SK-N-SH (cell line): ENCODE measurements at places on chromosomes 4 and X.

- no peak for DNase-seq
Observed at GRCh38 chrX:111035991-111036390, 60.0 kb upstream of the PAK3 start.

GRCh38 chrX:20432048-20432447, 165.3 kb upstream of the RPS6KA3 start:
- DNase-seq, result no peak

DNA sequence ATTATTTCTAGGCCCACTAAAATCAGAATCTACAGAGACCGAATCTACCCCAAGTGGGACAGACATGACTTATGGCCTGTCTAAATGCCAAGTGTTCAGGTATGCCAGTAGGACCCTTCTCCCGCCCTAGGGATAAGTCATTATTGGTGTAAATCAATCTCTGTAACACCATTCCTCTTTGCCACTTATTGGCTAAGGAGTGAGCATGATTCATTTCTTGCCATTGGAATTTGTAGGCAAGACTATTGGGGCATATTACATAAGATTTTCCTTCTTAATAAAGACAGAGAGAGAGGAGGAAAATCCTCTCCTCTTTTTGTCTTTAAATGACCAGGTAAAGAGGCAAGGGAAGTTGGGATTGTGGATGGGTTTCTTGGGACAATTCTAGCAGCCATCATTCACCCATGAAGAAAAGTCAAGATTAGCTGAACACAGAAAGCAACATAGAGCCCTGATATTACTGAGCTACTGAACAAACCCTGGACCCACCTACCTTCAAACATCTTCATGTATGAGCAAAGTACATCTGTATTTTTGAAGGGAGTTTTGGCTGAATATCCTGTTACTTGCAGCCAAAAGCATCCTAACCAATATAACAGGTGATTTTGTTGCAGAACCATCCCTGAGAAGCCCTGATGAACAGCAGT, 2.6 kb downstream of the SLC9B2 start:
- DNase-seq, result no peak

GRCh38 chr4:124295413-124295812, 417.1 kb downstream of the ANKRD50 start:
- DNase-seq, result no peak

DNA sequence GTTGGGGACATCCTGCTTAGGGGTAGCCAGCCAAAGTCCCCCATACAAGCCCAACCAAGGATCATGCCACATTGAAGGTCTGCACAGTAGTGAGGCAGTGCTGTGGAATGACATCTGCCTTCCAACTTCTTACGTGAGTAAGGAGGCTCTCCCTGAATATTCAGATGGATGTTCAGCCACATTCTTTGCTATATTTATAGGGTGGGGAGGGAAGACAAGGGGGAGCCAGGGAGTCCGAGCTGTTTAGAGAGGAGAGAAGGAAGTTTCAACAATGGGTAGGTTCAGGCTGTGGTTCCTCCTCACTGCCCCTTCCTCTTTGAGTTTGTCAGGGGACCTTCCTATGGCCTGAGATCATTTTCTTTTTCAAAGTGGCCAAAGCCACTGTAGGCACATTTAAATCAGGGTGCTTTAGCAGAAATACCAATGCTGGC, 29.8 kb downstream of the MSN start:
- no peak for DNase-seq

DNA sequence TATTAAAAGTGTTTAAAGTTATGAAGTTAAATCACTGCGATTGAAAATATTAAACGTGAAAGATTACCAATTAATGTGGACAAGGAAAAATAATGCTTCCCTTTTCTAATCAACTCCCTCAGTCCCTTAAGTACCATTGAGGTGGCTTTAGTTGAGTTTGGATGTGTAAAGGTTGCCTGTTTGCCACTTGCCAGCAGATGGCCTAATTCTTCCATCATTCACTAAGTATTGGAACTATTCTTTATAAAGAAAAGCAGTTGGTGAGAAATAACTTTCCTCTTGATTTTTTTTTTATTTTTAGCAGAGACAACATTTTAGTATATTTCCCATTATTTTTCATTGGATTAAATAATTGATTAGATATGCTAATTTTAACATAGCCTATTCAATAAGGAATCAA, 295.9 kb upstream of the TACR3 start:
- DNase-seq, result no peak

- DNase-seq, result no peak
Observed at GRCh38 chrX:109294097-109294814, 187.6 kb downstream of the GUCY2F start.

DNA sequence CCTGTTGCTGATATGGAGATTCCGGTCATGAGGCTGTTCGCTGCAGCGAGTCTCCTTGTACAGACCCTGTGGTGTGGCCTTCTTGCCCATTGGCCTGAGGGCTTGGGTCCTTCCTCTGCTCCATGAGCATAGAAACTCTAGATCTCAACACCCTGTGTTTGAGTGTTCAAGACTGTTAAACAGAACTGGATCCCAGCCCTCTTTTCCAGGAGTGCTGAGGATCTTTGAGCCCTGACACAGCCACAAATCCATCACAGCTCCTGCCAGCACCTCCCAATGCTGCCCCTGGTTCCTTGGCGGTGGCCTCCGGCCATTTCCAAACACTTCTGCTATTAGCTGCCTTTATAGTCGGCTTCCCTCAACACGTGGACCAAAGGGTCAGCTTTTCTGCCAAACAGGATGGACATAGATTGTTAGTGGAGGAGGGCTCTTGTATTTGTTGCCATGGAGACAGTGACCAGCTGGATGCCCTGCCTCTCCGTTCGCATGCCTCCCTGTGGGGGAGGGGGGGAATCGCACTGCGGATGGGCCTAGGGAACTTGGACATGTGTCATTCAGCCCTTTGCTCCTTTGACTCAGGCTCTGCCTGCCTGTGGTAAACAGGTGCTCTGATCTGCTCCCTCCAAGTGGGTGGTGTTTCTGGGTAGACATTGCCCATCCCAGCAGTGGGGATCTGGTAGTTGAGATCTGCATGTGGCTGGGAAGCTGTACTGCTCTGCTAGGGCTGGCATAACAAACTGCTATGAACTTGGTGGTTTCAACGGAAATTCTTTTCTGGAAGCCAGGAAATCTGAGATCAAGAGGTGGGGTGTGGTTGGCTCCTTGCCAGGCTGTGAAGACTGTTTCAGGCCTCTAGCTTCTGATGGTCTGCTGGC, 6.9 kb upstream of the WDR1 start:
- DNase-seq, result peak; percentile 34

GRCh38 chr4:26613237-26613636, 29.4 kb downstream of the TBC1D19 start:
- no peak for DNase-seq

GRCh38 chrX:18457000-18457399, 31.6 kb downstream of the CDKL5 start:
- DNase-seq, result no peak

GRCh38 chr4:35725131-35725530, 519.2 kb downstream of the ARAP2 start:
- peak; percentile 2 for DNase-seq

GRCh38 chr4:177729681-177730080, 287.4 kb upstream of the AGA start:
- no peak for DNase-seq

GRCh38 chrX:17519358-17519757, 144.4 kb downstream of the NHS start:
- no peak for DNase-seq

GRCh38 chr4:176479767-176480166, 160.0 kb downstream of the SPCS3 start:
- DNase-seq, result no peak

- peak; percentile 86 for DNase-seq
Observed at GRCh38 chr4:25159837-25160713, at the start of gene SEPSECS. Gene SEPSECS, minus strand, starts transcription at chr4:25160449. Its CDS starts 80 bp downstream, at chr4:25160369.

- DNase-seq, result no peak
Observed at GRCh38 chr4:38957261-38957815, 74.9 kb downstream of the TMEM156 start.

DNA sequence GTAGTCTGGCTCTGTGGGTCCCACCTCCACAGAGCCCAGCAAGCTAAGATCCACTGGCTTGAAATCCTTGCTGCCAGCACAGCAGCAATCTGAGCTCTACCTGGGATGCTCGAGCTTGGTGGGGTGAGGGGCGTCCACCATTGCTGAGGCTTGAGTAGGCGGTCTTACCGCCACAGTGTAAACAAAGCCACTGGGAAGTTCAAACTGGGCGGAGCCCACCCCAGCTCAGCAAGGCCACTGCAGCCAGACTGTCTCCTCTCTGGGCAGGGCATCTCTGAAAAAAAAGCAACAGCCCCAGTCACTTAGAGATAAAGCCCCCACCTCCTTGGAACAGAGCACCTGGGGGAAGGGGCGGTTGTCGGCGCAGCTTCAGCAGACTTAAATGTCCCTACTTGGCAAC, 243.2 kb upstream of the POF1B start:
- DNase-seq, result no peak

DNA sequence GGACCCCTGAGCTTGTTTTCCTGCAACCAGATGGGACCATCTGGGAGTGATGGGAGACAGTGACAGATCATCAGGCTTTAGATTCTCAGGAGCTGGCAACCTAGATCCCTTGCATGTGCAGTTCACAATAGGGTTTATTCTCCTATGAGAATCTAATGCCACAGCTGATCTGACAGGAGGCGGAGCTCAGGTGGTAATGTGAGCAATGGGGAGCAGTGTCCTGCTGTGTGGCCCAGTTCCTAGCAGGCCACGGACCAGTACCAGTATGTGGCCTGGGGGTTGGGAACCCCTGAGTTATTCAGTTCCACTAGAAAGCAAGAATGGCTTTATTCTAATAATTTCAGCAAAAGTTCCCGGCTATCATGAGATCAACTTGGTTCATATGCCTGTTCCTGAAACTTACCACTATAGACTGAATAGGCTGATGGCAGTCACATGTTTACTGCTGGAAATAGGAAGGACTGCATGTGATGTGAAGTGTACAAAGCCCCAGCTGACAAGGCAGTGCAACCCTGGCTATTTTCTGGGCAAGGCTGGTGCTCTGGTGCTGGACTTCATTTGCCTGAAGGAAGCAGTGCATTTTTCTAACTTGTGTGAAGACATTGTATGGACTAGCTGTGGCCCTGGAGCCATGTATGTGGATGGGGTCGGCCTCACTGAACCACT, 107.2 kb downstream of the SPRY1 start:
- no peak for DNase-seq

GRCh38 chr4:108227923-108228322, 59.2 kb upstream of the LEF1 start:
- DNase-seq, result no peak

- DNase-seq, result no peak
Observed at GRCh38 chr4:5527211-5527610, 181.1 kb downstream of the EVC2 start.

DNA sequence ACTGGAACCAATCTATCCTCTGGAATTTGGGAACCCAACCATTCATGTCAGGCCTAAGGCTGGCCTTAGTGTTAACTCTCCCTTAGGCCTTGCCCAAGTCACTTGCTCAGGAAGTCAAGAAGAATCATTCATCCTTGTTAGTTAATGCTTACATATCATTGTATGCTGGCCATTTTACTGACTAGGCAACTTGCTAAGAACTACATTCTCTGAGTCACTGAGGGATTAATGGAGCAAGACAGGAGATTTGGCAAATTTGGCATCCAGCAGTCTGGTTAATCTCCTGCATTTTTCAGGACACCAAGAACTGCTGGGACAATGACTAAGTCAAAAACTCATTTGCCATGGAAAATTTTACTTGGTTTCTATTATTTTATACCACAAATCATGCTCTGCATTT, 115.8 kb upstream of the DDIT4L start:
- DNase-seq, result no peak

GRCh38 chr4:109123951-109124350, 178.5 kb downstream of the COL25A1 start:
- DNase-seq, result no peak

DNA sequence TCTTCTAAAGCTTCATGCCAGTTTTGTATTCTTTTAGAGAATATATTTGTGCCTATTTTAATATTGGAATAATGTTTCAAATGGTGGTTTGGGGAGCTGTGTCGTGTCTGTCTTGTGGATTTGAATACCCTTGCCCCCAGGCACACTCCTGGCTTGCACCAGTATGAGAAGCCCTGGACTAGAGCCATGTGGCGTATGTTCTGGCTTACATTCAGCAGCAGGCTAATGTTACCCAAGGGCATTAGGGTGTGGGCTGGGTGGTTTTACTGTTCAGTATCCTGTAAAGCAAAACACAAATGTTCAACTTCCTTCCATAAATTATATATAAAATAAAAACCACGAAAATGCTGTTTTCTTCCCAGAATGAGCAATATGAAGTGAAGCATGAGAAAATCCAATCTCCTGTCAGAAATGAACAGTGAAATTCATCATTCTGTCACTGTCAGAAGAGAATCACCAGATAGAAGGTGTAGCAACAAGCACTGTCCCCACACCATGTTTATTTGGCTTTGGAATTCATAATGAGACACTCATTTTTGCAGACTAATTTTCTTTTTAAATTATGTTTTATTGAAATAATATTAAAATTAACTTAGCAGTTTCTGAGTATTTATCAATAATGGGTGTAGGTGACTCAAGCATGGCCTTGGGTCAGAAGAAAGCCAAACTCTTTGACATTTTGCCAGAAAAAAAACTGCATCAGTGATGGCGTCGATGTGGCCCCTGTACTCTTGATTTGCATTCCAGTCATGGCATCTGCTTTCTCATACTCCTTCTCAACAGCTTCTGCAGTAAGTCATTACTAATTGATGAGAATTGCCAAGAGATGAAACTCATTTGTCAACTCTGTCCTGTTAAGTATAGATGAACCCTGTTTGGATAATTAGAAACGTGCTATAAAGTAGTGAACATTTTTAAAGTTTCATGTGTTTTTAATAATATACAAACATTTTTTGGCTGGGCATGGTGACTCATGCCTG, 43.8 kb downstream of the WWC2 start:
- DNase-seq, result peak; percentile 76

GRCh38 chrX:116961872-116962582, 499.3 kb upstream of the CT83 start:
- DNase-seq, result peak; percentile 1

GRCh38 chrX:36753602-36754001, 254.6 kb upstream of the FAM47C start:
- DNase-seq, result no peak

DNA sequence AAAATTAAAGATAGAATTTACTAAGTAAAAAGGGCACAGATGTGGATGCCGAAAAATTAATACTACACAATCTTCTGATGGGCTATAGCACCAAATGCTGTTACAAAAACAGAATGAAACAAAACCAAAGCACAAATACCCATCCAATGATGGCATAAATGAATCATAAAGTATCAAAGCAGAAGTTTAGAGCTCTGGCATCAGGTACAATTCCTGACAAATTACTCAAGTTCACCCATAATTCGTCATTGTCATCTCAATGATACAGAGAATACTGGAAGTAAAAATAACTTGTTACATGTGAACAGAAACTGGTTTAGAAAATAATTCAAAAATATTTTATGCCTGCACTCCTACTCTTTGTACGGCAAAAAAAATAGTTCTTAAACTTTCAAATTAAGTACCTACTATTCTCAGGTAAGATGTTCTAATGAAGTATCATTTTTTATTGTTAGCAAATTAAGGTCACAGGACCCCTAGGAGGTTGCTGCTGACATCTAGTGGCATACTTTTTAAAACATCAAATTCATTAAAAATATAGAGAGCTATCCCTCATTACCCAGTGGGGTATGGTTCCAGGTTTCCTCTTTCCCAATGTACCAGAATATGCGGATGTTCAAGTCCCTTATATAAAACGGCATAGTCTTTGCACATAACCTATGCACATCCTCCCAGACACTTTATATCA, 126.1 kb downstream of the INPP4B start:
- DNase-seq, result peak; percentile 45
